NCI-H1930 (cell line): ENCODE measurements at places on chromosomes 11 and 22.

GRCh38 chr11:114964676-114965214 is 286.4 kb downstream of the NXPE2 start:
- DNase-seq, result no peak

GRCh38 chr11:115201111-115201792 is 303.0 kb downstream of the CADM1 start:
- DNase-seq, result no peak

DNA sequence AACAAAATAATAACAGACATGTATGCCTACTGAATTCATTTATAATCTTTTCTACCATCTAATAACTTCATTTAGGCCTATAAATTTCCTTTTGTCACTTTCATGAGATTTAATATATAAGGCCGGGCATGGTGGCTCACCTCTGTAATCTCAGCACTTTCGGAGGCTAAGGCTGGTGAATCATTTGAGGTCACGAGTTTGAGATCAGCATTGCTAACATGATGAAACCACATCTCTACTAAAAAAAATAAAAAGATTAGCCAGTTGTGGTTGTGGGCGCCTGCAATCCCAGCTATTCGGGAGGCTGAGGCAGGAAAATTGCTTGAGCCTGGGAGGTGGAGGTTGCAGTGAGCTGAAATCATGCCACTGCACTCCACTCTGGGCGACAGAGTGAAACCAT is 14.2 kb upstream of the NTM start:
- DNase-seq, result no peak

- DNase-seq, result no peak
Measured at GRCh38 chr11:8686325-8686724, 3.7 kb downstream of the RPL27A start.

GRCh38 chr11:119323532-119324033 is 6.7 kb upstream of the MCAM start:
- peak; percentile 36 for DNase-seq

DNA sequence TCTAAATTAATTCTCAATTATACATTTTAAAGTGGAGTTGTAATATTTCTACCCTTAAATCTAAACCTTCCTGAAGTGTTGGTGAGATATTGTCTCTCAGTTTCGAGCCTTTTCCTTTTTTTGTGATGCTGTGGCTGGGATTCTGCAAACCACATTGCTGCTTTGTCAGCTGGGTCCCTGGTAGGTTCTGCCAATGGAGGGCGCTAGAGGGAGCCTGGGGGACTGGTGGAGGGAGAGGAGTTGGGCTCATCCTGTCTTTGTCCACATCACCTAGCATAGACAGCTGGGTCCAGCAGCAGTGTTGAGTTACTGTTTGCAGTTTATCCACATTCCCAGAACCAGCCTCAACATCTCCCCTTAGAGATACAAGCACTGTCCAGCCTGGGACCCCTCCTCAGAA is 41.0 kb downstream of the TRAF6 start:
- DNase-seq, result peak; percentile 10

DNA sequence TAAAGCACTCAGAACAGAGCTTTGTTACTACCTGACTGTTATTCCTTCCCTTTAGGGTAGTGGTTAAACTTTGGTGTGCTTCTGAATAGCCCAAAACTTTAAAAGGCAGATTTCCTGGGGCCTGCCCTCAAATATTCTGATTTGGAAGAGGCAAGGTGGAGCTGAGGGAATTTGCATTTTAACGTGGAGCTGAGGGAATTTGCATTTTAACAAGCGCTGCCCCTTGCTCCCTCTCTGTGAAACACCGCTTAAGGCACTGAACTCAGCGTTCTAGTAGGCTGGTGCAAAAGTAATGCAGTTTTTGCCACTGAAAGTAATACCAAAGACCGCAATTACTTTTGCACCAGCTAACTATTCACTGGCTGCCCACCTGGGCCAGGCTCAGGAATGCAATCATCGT is 35.0 kb downstream of the TPST2 start:
- DNase-seq, result no peak

DNA sequence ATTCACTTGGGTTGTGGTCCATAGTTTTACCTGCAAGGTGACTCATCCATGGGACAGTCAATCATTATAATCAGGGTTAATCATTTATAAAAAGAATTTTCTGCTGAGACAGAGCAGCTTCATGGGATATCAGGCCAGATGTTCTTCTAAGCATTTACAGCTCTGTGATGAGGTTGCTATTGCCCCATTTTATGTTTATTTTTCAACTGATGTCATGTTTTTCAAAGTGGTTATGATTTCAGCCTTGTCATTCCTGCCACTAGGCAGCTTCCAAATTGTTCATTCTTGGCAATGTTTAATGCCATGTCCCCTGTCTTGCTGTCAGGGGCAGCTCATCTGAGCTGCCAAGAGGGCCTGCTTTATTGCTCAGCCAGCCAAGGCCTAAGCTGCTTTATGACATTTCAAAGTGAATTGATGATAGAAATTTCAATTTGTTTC is 35.9 kb upstream of the ZBED5 start:
- DNase-seq, result no peak
